Glutamatergic neuron (in vitro differentiated cells): ENCODE measurements at places on chromosomes 6 and 20. TPM values are rescaled to one million over a fixed set of nuclear protein-coding genes. Genes with fewer than 3 reads are reported as not detected.

VWA7 gene
- total RNA-seq: 3.2 TPM

SMLR1 gene
- total RNA-seq: not detected

TFAP2D gene
- total RNA-seq: not detected

GTF3C6 gene
- total RNA-seq: 56.1 TPM

LPA gene
- total RNA-seq: 1.9 TPM

PGC gene
- total RNA-seq: not detected

TRIM40 gene
- not detected for total RNA-seq

DEF6 gene
- 1.8 TPM for total RNA-seq

MATN4 gene
- not detected for total RNA-seq

STX11 gene
- not detected for total RNA-seq

ADGRG6 gene
- total RNA-seq: not detected

GINS1 gene
- 5.3 TPM for total RNA-seq

PDYN gene
- not detected for total RNA-seq

GNAS-AS1 gene
- total RNA-seq: 11.7 TPM

ZC3H12D gene
- 48.7 TPM for total RNA-seq

PPT2 gene
- 55.1 TPM for total RNA-seq

DEFB132 gene
- total RNA-seq: not detected

LHFPL5 gene
- 1.7 TPM for total RNA-seq

LAMA2 gene
- 2.4 TPM for total RNA-seq

SYNDIG1 gene
- 10.4 TPM for total RNA-seq

TREM2 gene
- not detected for total RNA-seq

TMEM242 gene
- 19.7 TPM for total RNA-seq

KIAA1755 gene
- 1.6 TPM for total RNA-seq

PRPH2 gene
- not detected for total RNA-seq

C20orf144 gene
- total RNA-seq: not detected

MEP1A gene
- not detected for total RNA-seq

PPP1R16B gene
- 5.3 TPM for total RNA-seq

SLC16A10 gene
- total RNA-seq: 4.1 TPM

SMAP1 gene
- 33.3 TPM for total RNA-seq

DNAH8 gene
- not detected for total RNA-seq

LKAAEAR1 gene
- not detected for total RNA-seq

ADGRF5 gene
- 0.37 TPM for total RNA-seq

ENPP5 gene
- 1.2 TPM for total RNA-seq

LAMP5 gene
- not detected for total RNA-seq

HRH3 gene
- total RNA-seq: 13.7 TPM

EPB41L1 gene
- total RNA-seq: 54.1 TPM
